H1 (cell line): ENCODE measurements at places on chromosomes 6 and 20.

- DNase-seq = peak; percentile 64
Observed at GRCh38 chr6:106084106-106084988, 1.8 kb upstream of the PRDM1 start.

- DNase-seq = no peak
Observed at GRCh38 chr6:152223636-152224035, 413.5 kb downstream of the SYNE1 start.

GRCh38 chr20:40279390-40279789, 409.6 kb downstream of the MAFB start:
- no peak for DNase-seq

- DNase-seq = peak; percentile 81
Observed at GRCh38 chr6:26123675-26123946, 36.4 kb downstream of the HFE start.

GRCh38 chr6:147909640-147910039, 401.1 kb downstream of the SAMD5 start:
- no peak for DNase-seq

- no peak for DNase-seq
Observed at GRCh38 chr6:52375780-52376556, 14.0 kb downstream of the PAQR8 start.

DNA sequence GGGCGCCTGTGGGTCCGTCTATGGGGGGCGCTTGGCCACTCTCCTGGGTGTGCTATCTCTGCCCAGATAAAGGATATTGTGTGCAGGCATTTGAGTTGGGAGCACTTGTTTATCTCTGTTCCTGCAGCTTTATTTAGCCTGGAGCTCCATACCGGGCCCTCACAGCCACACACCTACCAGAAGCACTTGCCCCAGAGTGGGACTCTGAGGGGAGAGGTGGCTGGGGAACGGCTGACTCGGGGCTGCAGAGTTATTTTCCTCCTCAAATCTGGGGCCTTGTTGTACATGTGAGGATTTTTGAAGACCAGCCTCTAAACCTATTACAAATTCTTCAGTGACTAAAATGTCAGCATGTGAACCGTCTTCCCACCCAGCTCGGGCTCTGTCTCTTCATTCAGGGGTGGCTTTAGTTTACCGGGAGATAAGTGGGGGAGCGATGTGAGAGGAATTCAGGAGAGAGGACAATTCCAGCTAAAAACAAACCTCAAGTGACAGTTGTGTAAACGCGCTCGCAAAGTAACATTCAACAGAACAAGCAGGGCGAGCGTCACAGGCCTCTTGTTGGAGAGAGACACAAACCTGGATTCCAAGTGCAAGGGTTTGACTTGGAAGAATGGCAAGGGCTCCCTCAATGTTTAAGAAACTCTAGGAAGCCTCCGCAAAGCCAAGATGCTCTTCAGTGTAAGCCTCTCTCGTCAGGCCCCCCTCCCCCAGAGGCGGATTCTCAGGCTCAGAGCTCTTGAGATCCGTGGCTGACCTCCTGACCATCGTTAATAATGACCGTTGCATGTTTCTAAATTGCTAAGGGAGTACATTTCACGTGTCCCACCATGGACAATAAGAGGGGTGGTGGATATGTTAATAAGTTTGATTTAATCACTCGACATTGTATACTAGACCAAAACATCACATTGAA, 548.9 kb downstream of the QKI start:
- DNase-seq = no peak

- no peak for DNase-seq
Observed at GRCh38 chr6:45688180-45688579, 310.4 kb upstream of the SUPT3H start.

DNA sequence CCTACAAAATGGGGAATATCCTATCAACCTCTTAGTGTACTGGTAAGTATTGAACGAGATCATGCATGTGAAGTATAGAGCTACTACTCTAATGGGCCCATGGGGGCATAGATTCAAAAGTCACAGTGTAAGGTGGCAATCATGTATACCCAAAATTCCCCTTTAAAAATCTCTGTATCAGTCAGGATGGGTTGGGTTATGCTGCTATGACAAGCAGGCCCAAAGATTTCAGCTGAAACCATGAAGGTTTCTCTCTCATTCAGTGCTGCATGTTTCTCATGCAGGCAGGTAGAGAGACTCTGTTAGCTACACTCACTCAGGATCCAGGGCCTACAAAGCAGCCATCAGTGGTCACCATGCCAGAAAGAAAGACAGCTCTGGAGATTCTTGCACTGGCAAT, 166.6 kb downstream of the MAFB start:
- no peak for DNase-seq

DNA sequence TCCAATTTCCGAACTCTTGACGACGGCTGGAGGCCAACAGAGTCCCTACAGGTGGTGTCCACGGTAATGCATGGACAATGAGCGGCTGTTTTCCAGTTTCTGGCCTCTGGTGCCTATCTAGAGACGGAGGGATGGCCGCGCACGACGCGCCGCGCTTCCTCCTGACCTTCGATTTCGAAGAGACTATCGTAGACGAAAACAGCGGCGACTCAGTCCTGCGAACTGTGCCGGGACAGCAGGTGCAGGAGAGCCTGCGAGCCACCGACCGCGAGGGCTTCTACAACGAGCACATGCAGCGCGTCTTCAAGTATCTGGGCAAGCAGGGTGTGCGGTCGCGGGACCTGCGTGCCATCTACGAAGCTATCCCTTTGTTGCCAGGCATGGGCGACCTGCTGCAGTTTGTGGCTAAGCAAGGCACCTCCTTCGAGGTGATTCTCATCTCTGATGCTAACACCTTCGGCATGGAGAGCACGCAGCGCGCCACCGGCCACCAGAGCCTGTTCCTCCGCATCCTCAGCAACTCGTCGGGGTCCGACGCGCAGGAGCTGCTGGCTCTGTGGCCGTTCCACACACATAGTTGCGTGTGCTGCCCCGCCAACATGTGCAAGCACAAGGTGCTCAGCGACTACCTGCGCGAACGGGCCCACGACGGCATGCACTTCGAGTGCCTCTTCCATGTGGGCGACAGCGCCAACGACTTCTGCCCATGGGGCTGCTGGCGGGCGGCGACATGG, 169.4 kb downstream of the CDK19 start:
- no peak for DNase-seq

GRCh38 chr20:4443016-4443415, 278.7 kb upstream of the PRND start:
- no peak for DNase-seq

DNA sequence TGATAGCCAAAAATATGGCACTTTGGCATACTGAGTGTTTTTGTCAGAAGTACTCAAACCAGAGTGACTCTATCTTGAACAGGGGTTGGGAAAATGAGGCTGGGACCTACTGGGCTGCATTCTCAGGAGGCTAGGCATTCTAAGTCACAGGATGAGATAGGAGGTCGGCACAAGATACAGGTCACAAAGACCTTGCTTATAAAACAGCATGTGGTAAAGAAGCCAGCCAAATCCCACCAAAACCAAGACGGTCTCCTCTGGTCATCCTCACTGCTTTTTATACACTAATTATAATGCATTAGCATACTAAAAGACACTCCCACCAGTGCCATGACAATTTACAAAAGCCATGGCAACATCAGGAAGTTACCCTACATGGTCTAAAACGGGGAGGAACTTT, 985.1 kb downstream of the HACE1 start:
- no peak for DNase-seq

DNA sequence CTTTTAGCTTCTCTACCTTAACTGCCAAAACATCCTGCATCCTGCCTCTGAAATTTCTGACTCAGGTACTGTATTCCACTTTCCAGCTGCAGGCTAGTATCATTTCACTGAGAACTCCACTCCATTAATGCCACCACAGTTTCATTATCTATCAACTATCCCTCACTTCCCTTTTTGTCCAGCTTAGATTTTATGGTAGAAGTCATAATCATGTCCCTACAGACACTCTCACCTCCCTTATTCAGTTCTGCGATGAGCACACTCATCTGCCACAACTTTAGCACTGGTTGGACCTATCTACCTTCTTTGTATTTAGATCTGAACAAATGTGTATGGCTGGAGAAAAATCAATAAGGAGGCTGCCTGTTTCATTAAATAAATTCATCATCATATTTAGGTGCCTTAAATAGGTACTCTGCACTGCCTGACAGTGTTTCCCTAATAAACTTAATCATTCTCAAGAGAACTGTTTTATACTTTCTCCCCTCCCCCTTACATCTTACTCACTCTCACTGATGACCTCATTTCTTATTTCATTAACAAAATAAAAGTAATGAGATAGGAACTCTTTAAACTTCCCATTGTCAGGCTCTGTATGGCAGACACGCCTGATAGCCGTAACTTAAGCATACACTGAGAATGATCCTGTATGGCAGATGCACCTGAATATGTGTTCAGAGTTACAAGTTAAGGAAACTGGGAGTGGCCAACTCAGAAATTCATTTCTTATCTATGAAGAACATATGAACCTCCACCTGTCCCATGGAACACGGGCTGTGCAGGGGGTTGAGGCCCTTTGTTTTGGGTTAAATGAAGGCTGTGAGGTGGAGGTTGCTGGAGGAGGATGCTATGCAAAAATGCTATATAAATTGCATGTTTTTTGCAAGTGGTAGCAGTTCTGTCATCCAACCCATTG, 95.3 kb upstream of the MAN1A1 start:
- DNase-seq = no peak

GRCh38 chr20:47464380-47465101, 37.1 kb upstream of the NCOA3 start:
- no peak for DNase-seq

DNA sequence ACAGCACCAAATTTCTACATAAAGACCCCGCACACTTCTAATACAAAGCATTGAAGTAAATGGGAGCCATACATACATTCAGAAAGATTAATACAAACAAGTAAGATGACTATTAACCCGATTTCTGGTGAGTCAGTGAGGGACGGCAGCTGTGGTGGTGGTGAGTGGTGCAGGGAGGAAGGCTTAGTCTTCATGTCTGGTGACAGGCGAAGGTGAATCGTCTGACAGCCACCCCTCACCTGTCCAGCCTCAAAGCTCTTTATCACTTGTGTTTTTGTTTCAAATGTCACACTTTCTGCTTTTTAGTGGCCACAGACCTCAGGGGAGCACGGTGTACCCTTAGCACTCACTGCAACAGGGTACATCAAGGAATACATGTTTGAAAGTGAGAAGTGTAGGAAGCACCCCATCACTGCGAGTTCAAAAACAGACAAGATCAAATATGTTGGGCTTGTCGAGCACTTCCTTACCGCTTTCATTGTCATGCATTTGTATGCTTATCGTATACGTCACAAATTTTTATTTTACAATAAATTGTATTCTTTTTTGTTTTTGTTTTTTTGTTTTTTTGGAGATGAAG, 63.5 kb downstream of the IRF4 start:
- DNase-seq = no peak

GRCh38 chr6:73802366-73802765, 106.4 kb downstream of the CD109 start:
- no peak for DNase-seq

- no peak for DNase-seq
Observed at GRCh38 chr6:138989098-138989983, 1.3 kb upstream of the REPS1 start.

DNA sequence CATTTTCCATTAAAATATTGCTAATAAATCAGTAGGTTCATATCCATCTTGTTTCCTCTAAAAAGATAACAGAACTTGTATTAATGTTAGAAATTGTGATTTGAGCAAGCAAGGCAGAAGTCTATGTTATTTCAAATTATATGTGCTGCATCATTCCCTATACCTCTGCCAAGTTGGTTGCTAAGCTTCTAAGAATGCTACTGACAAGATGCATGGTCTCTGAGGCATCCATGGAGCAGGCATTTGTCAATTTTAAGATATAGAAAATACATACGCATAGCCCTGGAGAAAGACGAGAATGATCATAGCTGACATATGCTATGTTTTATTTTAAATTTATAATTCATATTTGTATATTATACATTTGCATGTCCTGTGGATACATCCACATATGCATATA, 168.3 kb upstream of the THEMIS start:
- no peak for DNase-seq

- no peak for DNase-seq
Observed at GRCh38 chr6:158631678-158632537, 12.6 kb downstream of the DYNLT1 start.

DNA sequence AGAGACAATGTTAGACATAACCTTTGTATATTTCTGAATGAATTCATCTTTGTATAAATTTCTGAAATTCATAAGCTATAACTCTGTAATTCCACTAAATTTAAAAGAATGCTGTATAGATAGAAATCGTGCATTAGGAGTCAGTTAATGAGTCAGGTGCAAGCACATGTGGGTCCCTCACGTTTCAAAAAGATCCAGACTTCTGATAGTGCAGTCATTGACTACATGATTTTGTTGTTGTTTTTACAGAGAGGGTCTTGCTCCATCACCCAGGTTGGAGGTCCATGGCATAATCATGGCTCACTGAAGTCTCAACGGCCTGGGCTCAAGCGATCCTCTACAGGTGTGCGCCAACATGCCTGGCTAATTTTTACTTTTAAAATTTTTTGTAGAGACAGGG, 14.6 kb downstream of the ESF1 start:
- no peak for DNase-seq

GRCh38 chr6:3009930-3010329, 10.2 kb downstream of the NQO2 start:
- DNase-seq = no peak
